ENCODE measurements at places on chromosomes 6 and 20. TPM values are rescaled to one million over a fixed set of nuclear protein-coding genes. Genes with fewer than 3 reads are reported as not detected.
A peak's percentile ranks its signal among the peaks of the same experiment; 100 is the strongest.

Gene FAM217A
- not detected for total RNA-seq

Gene SLC17A3
- total RNA-seq: not detected

DNA sequence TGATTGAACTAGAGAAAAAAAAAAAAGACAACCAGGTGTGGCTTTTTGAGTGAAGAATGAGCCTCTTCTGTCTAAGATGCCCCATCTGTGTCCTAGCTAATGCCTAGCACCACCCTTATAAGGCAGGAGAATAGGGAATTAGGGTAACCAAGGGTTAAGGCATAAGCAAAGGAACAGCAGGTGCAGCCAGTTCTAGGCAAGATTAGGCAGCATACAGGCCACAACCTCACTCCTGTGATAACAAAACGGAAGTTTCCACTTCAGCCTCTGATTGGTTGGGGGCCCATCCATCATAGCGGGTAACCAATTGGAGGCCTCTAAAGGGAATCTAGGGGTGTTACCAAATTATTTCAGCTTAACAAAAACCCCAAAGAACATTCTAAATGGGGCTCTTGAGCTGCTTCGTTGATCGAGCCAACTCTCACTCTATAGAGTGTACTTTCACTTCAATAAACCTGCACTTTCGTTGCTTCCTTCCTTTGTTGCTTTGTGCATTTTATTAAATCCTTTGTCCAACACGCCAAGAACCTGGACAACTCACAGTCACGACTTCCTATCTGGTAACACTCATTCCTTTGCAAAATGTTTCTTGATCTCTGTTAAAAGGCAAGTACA, 61.9 kb upstream of the TAGAP start:
- peak; percentile 9 for DNase-seq

GRCh38 chr20:50189681-50190250, 864 bp upstream of the CEBPB start:
- no peak for DNase-seq

GRCh38 chr20:20603339-20603990, 109.0 kb downstream of the RALGAPA2 start:
- DNase-seq: no peak

Data from NCI-H460 (cell line).